ENCODE measurements at places on chromosomes 6 and 20. TPM values are rescaled to one million over a fixed set of nuclear protein-coding genes. Genes with fewer than 3 reads are reported as not detected.

Gene MAPK13
- 44.1 TPM for total RNA-seq

Gene SLC24A3
- total RNA-seq: 0.20 TPM

Gene EYA2
- total RNA-seq: not detected

Gene TRAPPC3L
- not detected for total RNA-seq

Gene MOG
- not detected for total RNA-seq

Gene GSTA3
- total RNA-seq: not detected

Gene LTB
- total RNA-seq: 398 TPM

Gene IL17F
- total RNA-seq: not detected

Gene PTPRT
- total RNA-seq: not detected

Gene PTCRA
- total RNA-seq: not detected

Gene TAAR8
- not detected for total RNA-seq

Gene SLPI
- total RNA-seq: not detected

Gene CD40
- total RNA-seq: 5.9 TPM

Gene ZNF391
- total RNA-seq: 4.2 TPM

Gene NRSN1
- total RNA-seq: not detected

Gene HLA-DRB1
- total RNA-seq: 30.3 TPM

Gene DACT2
- total RNA-seq: not detected

Gene SCUBE3
- 0.03 TPM for total RNA-seq

Gene COL21A1
- total RNA-seq: not detected

Gene CD24
- total RNA-seq: 3.4 TPM

Gene CEP250
- 45.7 TPM for total RNA-seq

Gene NR2E1
- total RNA-seq: not detected

Gene SLC22A16
- total RNA-seq: not detected

Gene THBD
- 0.13 TPM for total RNA-seq

Gene OPRM1
- total RNA-seq: not detected

Gene SLC44A4
- total RNA-seq: 0.57 TPM

Gene ACTL10
- total RNA-seq: 6.1 TPM

Gene NNAT
- total RNA-seq: 0.20 TPM

Gene PRND
- not detected for total RNA-seq

Gene FAM110A
- total RNA-seq: 26.9 TPM

Gene ARMC2
- 9.7 TPM for total RNA-seq

Gene LINC00237
- total RNA-seq: not detected

Gene SLC12A5
- total RNA-seq: not detected

Gene HLA-DMA
- total RNA-seq: 27.5 TPM

Gene ARFGEF3
- 0.12 TPM for total RNA-seq

Gene PKHD1
- not detected for total RNA-seq

Gene HINT3
- total RNA-seq: 8.8 TPM

Gene SRMS
- not detected for total RNA-seq

Gene PSORS1C2
- total RNA-seq: not detected

Gene SALL4
- total RNA-seq: 0.35 TPM

Gene FOXS1
- total RNA-seq: not detected

Gene CYP39A1
- not detected for total RNA-seq

Gene KIF16B
- total RNA-seq: 8.7 TPM

Gene CST2
- total RNA-seq: not detected

Gene TMEM63B
- total RNA-seq: 16.6 TPM

Gene HLA-DPA1
- total RNA-seq: 29.6 TPM

Gene RAET1L
- not detected for total RNA-seq

Gene TPX2
- total RNA-seq: 3.0 TPM

Gene TTPAL
- 19.2 TPM for total RNA-seq

Gene GDAP1L1
- not detected for total RNA-seq

Gene RBBP9
- total RNA-seq: 6.5 TPM

Gene TMEM200A
- total RNA-seq: 1.3 TPM

Gene TSPO2
- not detected for total RNA-seq
